Stimulated activated CD8-positive, alpha-beta memory T cell treated with anti-CD3 and anti-CD28 coated beads, Interleukin-15, amount 100 ng/mL, for 4 hours (primary cell): ENCODE measurements at places on chromosomes 16 and 17.

DNA sequence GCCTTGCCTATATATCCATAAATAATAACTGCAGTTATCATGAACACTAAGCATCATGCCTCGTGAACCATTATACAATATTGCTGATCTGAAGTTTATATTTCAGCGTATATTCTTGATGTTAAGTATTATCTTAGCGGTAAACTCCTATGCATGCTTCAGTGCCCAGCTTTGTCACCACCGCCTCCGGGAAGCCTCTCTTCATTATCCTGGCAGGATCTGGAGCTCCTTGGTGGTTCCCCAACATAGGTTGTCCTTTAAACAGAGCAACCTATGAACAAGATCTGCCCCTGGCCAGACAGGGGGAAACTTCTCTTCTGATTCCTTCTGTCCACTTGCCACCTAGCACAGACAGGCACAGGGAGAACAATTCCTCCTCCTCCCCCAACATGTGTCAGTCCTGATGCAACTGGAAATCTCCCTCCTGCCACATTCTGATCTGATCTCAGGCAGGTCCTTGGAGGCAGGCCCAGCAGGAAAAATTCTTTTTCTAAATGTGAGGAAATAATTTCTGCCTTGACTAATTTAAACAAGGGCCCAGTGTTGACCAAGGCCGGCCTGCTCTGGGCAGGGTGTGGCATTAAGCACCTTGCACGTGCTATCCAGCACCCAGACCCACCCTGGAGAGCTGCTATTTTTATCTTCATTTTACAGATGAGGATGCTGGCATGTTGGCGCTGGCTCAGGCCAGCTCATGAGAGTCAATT is 22.4 kb downstream of the SPNS2 start:
- no peak for DNase-seq

GRCh38 chr17:64230791-64231408 is 32.2 kb downstream of the TEX2 start:
- no peak for DNase-seq

- no peak for DNase-seq
Measured at GRCh38 chr16:66162821-66163220, 203.7 kb upstream of the CDH5 start.

GRCh38 chr16:12024429-12024828 is 47.9 kb downstream of the SNX29 start:
- DNase-seq: no peak

- no peak for DNase-seq
Measured at GRCh38 chr16:582614-583331, 7.1 kb upstream of the RAB40C start.

DNA sequence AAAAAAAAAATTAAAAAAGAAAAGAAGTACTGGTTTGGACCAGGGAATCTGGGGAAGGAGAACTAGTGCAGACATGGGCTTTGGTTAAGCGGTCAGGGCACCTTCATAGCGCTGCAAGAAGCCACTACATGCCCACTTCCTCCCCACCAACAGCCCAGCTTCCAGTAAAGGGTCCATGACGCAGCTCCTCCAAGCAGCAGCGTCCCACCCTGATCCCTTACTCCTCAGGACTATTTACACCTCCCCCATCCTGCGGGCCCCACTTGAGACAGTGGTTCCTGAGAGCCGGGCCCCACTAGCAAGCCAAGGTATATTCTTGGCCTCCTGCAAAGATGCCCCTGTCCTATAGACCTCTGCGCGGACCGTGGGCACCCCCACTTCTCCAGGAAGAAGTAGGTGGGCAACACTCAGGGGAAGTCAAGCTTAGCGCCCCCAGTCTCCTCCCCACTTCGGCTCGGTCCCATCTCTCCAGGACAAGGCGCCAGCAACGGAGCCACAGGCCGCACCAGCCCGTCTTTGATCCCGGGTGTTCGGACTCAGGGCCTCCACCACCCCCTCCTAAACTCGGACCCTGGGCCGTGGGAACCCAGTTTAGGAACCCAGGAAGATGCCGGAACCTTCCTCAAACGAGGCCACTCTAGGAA is 913 bp upstream of the PRR14 start:
- DNase-seq: no peak
